AG08396 (cell line): ENCODE measurements at places on chromosomes 16 and 17.

- DNase-seq = no peak
These were observed 1.2 kb downstream of the HOXB1 start for GRCh38 chr17:48529683-48530009.

DNA sequence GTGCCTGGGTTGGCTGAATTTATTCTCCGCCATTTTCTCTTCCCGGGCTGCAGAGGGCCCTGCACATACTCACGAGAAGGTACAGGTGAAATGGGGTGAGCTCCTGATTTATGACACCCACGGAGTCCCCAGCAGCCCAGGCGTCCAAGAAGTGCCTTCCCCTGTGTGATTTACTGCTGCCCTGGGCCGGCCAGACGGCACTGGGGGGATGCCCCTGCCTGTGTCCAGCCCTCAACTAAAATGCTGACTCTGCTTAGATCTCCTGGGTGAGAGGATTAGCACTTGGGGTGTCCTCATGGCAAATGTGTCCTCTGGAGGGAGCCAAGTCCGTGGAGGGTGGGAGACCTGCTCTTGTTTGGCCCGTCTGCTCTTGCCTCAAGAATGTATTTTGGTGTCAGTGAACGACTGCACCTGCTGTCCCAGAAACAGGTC is 132.4 kb downstream of the MAF start:
- no peak for DNase-seq

DNA sequence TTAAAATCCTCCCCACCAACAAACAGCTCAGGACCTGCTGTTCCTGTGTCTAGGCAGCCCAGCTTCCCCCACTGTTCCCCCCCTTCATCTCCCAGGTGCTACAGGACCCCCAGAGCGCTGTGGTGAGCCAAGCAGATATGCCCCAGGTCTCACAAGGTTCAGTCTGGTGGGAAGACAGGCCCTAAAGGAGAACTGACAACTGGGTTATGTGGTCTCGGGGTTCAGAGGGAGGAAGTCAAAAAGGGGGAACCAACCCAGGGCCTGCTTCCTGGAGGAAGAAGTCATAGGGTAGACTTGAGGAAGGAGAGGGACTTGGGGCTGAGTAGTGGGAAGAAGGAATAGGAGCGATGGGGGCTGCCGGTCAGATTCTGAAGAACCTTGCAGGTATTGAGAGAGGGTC is 2.6 kb downstream of the RIPOR1 start:
- DNase-seq = no peak

- no peak for DNase-seq
These were observed 3.9 kb downstream of the MEAK7 start for GRCh38 chr16:84500531-84500930.

DNA sequence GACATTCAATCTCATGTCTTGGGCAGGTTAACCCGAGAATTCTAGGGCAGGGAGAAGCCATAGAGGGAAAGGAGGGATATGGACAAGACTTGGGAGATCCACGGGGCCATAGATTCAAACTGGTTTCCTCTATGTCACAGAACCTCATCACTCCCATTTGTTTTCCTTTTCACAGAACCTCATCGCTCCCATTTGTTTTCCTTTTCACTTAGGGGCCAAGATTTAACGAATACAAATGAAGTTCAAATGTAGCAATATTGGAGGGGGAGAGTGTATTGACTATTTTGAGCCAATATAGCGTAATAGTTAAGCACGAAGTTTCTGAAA is 39.3 kb upstream of the LONP2 start:
- no peak for DNase-seq

GRCh38 chr16:82701442-82701955 is 74.7 kb downstream of the CDH13 start:
- no peak for DNase-seq

- DNase-seq = no peak
These were observed 16.0 kb upstream of the WIPF2 start for GRCh38 chr17:40203131-40203530.

DNA sequence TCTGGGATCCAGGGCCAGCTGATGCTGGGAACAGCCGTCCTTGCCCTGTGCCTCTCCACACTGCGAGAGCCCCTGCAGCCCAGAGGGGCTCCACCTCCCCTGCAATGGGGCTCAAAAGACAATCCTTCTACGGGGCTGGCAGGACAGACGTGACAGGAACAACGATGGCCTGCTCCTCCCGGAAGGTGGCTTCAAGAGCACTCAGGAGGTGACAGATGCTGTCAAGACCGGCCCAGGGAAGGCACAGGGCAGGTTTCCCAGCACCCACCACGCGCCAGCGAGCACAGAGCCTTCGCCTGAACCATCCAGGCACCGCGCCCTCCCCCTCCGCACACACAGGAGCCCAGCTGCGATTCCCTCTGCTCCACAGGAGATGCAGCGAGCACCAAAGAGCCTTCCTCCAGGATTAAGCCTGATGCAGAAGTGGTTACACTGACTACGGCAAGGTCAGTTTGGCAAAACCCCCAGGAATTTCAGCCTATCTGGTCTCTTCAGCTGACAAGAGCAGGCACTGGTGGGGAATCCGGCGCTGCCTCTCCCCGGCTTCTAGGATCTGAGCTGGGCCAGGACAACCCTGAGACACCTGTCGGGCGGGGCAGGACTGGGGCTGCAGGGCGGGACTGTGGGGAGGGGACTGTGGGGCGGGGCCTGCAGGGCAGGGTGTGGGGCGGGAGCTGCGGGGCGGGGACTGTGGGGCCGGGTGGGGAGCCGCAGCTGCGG is 103.4 kb downstream of the ZNF778 start:
- DNase-seq = peak; percentile 46

GRCh38 chr17:82263641-82264040 is 9.9 kb downstream of the CSNK1D start:
- DNase-seq = no peak
